ENCODE measurements at places on chromosomes 6 and 20. TPM values are rescaled to one million over a fixed set of nuclear protein-coding genes. Genes with fewer than 3 reads are reported as not detected.

SLC25A27 gene
- total RNA-seq: 28.9 TPM

NRSN1 gene
- 0.12 TPM for total RNA-seq

- DNase-seq: no peak
Measured at GRCh38 chr6:100217225-100218012, 223.4 kb upstream of the MCHR2 start.

GRCh38 chr6:84522135-84522549 lies 242.3 kb downstream of the TBX18 start:
- no peak for DNase-seq

DNA sequence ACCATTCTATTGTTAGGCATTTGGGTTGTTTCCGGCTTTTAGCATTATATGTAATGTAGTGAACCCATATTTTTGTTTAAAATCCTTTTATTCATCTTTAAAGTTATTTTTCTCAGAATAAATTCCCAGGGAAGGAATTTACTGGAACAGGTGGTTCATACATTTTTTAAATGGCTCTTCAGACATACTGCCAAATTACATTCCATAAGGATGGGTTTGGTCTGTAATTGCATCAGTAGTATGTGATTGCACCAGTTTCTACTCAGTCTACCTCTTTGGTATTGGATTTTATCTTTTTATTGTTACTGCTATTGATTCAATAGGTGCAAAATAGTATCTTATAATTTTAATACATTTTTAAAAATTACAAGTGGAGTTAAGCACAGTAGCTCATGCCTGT lies 27.2 kb downstream of the BRPF3 start:
- no peak for DNase-seq

- no peak for DNase-seq
Measured at GRCh38 chr20:20658871-20659431, 53.5 kb downstream of the RALGAPA2 start.

DNA sequence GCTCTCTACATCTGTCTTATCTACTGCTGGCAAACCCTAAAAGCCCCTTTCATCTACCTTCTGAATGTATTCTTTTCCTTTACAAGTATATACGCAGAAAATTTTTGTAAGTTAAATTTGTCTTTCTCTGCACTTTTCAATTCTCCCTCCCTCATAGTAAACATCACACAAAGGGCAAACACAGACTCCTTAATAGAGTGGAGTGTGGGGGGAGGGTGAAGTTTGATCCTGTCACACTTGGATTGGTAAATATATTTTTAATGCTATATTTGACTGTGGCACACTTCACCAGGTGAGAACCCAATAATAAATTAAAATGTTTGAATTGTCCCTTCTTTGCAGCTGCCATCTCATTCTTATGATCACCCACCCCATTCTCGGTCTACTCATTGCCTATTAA lies 33.2 kb upstream of the PAQR8 start:
- DNase-seq: no peak

GRCh38 chr20:10498200-10498599 lies 63.1 kb downstream of the SLX4IP start:
- no peak for DNase-seq

DNA sequence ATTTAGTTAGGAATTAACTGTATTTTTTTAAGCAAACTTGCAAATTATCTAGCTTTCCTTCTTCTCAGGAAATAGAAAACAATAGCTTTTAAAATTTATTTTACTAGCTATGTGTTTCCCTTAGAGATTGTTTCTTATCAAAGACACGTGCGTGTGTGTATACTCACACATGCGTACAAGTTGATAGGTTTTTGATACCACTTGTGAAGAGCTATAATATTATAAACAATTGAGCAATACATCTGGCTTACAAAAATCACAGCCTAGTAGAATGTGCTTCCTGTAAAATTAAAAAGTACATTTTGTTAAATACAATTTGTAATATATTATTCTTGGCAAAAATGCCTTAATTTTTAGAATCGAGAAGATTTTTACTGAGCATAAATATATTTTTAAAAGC lies 33.9 kb downstream of the COL12A1 start:
- DNase-seq: no peak

DNA sequence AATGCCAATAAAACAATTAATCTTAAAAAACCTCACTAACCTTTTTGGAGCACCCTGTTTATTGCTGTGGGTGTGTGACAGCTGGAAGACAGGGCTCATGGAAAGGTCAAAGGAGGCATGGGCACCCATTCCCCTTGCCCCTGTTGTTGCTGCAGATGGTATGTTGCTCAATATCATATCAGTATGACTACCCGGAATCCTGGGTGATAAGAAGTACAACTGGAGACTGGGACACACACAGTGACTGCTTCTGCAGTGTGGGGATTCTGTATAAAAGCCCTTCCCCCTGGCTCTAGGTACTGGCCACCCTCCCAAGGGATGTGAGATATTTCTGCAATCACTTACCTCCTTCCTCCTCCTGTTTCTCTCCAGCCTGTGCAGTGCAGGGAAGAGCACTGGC lies 47.3 kb upstream of the IL20RA start:
- DNase-seq: no peak

DNA sequence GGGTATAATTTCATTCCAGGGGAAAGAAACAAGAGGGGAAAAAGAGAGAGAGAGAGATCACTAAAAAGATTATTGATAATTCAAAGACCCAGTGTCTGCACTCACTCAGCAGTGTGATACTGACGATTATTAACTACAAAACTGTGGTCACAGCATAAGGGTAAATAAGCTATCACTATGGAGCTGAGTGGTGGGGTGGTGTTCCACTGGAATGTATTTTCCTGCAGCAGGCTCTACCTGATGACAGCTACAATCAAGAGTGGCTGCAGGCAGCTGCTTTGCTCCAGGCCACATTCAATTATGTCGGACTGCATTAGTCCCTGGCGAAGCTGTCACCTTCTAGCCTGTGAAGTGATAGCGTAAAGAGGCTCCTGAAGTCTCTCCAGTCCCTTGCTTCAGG lies 122.2 kb upstream of the TFAP2D start:
- no peak for DNase-seq

GRCh38 chr6:150875841-150876240 lies 10.3 kb downstream of the MTHFD1L start:
- DNase-seq: no peak

Measured in mucosa of gallbladder (tissue), 1 donor.